ENCODE measurements at places on chromosomes 13 and 19. TPM values are rescaled to one million over a fixed set of nuclear protein-coding genes. Genes with fewer than 3 reads are reported as not detected.
A peak's percentile ranks its signal among the peaks of the same experiment; 100 is the strongest.

CERS1 gene
- total RNA-seq: 1.0 TPM

- DNase-seq: no peak
These were observed 2.2 kb downstream of the ZSCAN22 start for GRCh38 chr19:58328999-58329398.

GRCh38 chr19:2952953-2953481, 8.2 kb upstream of the ZNF77 start:
- DNase-seq: peak; percentile 82

DNA sequence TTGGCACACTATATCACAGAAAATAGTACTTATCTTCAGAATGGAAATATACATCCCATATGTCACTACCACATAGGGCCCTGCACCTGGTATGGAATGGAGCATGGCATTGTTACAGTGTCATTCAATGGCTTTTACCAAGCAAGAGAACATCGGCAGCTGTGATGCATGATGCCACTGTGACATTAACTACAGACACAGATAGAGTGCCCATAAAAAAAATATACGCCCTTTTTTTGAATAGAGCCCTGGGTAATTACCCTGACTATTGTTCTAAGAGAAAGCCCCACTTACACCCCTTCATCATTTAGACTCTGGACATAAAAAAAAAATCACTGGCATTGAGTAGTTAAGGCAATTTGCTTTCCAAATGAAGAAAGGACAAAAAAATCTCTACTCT, 320.3 kb downstream of the DNAJC15 start:
- DNase-seq: no peak

HOMER3 gene
- total RNA-seq: 93.7 TPM

UBAC2 gene
- total RNA-seq: 63.5 TPM

GRCh38 chr19:54155694-54156093, 3.8 kb downstream of the LENG1 start:
- no peak for DNase-seq

SHISA2 gene
- 68.7 TPM for total RNA-seq

CEACAM16 gene
- not detected for total RNA-seq

DNA sequence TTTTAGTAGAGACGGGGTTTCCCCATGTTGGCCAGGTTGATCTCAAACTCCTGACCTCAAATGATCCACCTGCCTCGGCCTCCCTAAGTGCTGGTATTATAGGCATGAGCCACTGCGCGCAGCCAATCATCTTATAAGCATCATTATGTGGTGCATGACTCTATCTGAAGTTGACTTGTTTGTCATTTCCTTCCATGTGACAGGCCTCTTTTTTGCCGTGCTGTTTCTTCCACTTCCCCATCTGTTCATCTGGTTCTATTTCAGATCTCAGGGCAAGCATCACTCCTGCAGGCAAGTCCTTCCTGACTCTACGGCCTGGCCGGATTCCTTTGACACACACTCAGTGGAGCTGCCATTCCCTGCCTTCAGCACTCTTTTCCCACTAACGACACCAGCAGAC, 15.2 kb downstream of the COL5A3 start:
- no peak for DNase-seq

DNA sequence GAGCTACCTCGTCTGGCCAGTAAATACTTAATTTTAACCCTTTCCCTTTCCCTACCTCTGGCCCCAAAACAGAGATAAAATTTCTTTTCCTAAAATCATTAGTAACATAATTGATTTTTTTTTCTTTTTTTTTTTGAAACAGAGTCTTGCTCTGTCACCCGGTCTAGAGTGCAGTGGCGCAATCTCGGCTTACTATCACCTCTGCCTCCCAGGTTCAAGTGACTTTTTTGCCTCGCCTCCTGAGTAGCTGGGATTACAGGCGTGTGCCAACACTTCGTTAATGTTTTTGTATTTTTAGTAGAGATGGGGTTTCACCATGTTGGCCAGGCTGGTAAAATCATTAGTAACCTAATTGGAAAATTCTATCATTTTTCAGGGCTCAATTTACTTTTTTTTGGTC, 10.4 kb upstream of the TRIM13 start:
- no peak for DNase-seq

GRCh38 chr13:101712026-101712348, 259.5 kb downstream of the ITGBL1 start:
- DNase-seq: no peak

- no peak for DNase-seq
These were observed at the start of gene RNF225 for GRCh38 chr19:58395220-58395978. RNF225 (plus strand) TSS chr19:58395656; CDS start chr19:58396090, 434 bp downstream.

FAM83E gene
- not detected for total RNA-seq

IGFL3 gene
- not detected for total RNA-seq

ONECUT3 gene
- not detected for total RNA-seq

DNA sequence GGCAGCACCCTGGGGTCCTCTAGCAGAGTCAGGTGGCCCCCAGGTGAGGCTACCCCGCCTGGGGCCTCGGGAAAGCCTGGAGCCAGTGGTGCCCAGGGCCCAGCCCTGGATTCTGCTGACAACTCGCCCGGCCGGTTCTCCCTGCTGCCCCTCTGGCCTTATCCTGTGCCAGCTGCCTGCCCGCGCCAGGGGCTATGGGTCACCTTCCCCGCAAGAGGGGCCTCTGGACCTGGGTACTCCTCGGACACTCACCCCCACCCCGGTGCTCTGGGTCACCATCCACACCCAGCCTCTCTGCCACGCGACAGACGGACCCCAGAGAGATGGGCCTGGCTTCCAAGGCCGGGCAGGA, 24.0 kb downstream of the ZBTB7A start:
- no peak for DNase-seq

DNA sequence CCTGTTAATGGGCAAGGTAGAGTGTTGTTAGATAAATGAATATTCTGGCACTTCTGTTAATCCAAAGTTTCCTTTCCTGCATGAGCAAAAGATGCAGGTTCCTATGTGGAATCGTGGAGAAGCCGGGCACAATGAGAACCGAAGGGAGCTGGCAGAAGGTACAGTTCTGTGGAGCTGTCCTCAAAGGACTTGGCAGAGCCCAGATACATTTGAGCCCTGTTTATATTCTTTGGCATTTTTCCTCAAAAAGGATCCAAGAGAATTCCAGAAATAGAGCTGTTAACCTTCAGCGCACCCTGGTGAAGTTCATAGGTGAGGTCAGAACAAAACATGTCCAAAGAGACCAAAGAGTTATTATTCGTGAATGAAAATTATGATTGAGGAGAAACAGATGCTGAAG, 4.0 kb upstream of the DLEU7 start:
- no peak for DNase-seq

GRCh38 chr19:31313291-31314030, 35.8 kb downstream of the TSHZ3 start:
- no peak for DNase-seq

- no peak for DNase-seq
These were observed 11.4 kb upstream of the PEPD start for GRCh38 chr19:33532859-33533460.

GRCh38 chr19:41499899-41500298, 56.9 kb downstream of the ERICH4 start:
- no peak for DNase-seq

TEX101 gene
- not detected for total RNA-seq

- no peak for DNase-seq
These were observed 6.7 kb upstream of the MADCAM1 start for GRCh38 chr19:489418-490196.

DNA sequence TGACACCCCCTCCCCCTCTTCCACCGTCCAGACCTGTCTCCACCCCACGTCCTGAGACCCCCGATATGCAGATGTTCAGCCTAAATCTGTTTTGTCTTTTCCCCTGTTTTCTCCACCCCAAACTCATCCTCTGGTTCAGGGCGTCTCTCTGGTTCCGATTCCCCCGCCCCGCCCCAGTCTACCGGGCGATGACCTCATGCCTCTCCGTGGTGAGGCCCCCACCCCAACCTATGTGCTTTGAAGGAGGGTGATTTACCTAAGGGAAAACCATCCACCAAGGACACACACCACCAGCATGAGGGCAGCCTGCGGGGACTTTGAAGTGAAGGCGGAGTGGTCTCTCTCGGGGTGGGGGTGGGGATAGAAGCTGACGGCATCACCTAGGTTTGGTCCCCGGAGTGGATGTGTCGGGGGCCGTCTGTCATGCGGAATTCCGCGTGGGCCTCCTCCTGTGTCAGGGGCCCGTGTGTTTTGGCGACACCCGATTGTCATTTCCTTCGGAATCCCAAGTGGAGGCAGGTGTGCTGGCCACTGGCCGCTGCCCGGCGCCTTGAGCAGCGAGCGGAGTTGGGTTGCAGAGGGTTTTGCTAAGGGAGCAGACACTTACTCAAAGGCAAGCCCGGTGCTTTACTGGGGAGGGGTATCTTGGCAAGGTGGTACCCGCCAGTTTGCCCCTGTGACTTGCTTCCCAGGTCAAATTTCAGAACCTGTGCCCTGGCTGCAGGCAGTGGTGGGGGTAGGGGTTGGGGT, 1.4 kb downstream of the FZR1 start:
- DNase-seq: no peak

- peak; percentile 2 for DNase-seq
These were observed 43.6 kb upstream of the ZNF681 start for GRCh38 chr19:23802290-23802689.

DNA sequence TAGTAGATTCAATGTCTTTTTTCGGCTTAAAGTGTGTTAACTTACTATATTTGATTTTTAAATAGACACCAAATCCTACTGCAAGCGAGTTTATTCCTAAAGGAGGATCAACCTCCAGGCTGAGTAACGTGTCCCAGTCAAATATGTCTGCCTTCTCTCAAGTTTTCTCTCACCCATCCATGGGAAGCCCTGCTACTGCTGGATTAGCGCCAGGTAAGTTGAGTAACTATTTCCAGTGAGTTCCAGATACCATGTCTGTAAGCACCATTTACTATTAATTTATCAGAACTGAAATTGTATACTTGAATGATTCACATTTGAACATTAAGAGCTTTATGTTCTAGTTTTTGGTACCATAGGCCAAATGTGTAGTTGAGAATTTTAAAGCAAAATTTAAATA, 81.8 kb downstream of the PAN3 start:
- DNase-seq: peak; percentile 13

GRCh38 chr13:75481176-75482069, 546 bp downstream of the TBC1D4 start:
- no peak for DNase-seq

CFAP97D2 gene
- total RNA-seq: not detected

DNA sequence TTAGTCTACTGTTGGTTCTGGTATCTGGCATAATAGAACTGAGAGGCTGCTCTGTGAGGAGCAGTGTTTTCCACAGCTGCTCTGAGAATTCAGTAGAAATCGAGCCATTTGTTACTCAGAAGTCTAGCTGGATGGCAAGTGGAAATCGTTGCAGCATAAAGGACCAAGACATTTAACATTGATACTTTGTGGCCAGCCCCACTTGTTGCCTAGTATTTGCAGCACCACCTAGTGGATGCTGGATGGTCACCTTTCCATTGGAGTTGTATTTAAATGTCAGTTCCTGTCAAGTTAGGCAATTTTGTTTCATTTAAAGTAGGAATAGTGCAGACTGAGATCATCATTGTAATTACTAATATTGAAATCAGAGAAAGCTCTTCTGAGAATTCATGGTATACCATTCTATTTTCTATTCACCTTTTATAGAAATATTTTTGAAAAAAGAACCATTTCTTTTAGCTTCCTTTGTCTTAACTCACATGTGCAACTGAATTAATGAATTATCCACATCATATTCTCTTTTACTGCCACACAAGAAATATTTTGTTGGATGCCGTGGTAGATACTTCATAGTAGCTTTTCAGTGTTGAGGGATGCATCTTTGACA, 64.6 kb downstream of the PDS5B start:
- DNase-seq: peak; percentile 79

FPR1 gene
- total RNA-seq: 0.40 TPM

GRCh38 chr19:52786078-52786463, 520 bp downstream of the ZNF600 start:
- DNase-seq: no peak

DNA sequence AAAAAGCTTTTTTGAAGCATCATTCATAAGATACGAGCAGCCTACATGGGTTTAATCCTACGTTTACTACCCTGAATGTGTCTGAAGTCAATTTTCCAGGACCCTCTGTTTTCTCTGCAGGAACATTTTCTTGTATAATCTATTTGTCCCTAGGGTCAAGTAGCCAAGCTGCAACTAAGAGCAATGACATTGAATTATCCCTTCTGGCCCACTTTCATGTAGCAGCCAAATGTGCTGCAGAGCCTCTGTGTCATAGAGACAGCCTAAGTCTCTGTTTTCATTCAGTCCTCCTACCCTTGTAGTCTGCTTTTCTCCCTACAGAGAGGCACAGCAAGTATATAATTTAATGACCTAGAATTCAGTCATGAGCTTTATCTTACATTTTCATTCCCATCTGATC, 82.1 kb downstream of the ZAR1L start:
- no peak for DNase-seq

- no peak for DNase-seq
These were observed 3.3 kb downstream of the RAX2 start for GRCh38 chr19:3768748-3769099.

DNA sequence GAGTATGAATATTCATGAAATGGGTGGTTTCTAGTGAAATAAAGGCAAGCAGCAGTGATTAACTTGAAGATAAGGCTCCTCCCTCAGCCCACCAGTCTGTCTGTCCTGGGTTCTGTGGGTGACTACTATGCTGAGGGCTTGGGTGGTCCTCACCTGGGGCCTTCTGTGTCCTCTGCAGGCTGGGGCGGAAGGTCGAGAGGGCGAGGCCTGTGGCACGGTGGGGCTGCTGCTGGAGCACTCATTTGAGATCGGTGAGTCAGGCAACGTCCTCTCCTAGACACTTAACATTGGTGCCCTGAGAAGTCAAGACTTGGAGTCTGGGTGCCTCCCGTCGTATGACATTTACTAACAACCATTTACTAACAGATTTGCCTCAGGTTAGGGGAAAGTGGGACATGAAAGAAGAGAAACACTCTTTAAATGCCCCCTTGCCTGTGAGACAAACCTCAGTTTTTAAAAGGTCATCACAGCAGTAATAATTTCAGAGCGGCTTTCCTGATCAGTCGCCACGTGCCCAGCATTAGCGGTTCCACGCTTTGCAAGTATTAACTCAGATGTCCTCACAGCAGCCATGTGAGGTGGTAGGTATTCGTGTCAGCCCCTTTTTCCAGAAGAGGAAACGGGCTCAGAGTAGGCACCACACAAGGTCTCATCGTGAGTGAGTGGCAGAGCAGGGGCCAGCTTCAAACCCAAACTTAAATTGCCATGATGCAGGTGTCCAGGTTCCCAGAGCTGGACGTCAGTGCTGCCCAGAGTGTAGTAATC, 1.3 kb upstream of the GARIN5A start:
- DNase-seq: no peak

ARRDC2 gene
- 18.6 TPM for total RNA-seq

SIGLEC11 gene
- not detected for total RNA-seq

- no peak for DNase-seq
These were observed 25.4 kb downstream of the LYL1 start for GRCh38 chr19:13077240-13077639.

- DNase-seq: no peak
These were observed 143.9 kb downstream of the PCDH9 start for GRCh38 chr13:67086260-67086659.

- no peak for DNase-seq
These were observed 111.4 kb downstream of the POU4F1 start for GRCh38 chr13:78491978-78492377.

DNA sequence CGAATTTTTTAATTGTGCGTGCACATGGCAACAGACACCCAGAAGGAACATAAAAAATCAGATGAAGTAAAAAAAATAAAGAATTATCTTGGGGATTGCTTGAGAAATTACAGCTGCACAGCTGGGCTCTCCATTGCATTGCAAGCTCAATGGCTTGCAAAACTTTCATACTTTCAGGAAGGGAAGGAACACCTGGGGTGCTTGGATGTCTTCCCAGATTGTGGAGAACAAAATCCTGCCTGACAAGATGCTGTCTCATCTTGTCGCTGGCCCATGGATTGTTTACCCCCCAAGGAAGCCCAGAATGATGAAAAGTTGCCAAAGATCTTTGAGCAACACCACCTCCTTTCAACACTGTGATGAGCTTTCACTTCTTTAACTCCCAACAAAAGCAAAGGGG, 11.0 kb upstream of the CASP14 start:
- DNase-seq: no peak

Measured in renal cortical epithelial cell (primary cell).